ENCODE measurements at places on chromosomes 12 and 14.
A peak's percentile ranks its signal among the peaks of the same experiment; 100 is the strongest.

GRCh38 chr12:50574601-50575348 is 70.0 kb downstream of the DIP2B start:
- DNase-seq, result no peak

DNA sequence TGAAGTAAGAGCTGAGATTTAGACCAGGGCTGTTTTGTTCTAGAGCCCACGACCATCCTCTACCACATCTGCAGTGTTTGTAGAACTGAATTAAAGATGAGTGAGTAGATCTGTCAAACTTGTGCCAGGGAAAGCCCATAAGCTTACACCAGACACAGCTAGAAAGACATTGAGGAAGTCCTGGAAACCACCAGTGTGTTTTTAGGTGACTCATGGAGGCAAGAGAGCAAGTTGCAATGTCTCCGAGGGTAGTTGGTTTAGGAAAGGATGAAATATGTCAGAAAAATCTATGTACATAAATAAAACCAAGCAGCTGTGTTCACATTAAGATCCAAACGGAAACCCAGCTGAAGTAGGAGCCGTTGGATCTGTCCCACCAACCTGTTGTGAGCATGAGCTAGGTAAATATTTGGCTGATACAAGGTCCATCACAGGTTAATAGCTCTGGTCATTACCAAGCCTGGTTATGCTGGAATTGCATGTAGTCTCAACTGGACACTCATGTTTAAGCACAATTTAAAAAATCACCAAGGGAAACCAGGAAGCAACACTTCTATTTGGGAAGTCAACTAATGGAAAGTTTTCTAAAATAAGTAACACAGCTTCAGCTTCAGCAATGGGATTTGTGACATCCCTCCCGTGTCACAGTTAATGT is 49.9 kb upstream of the PLEKHG3 start:
- peak; percentile 88 for DNase-seq

- DNase-seq, result no peak
Observed at GRCh38 chr12:66312189-66312588, 9.9 kb downstream of the HELB start.

DNA sequence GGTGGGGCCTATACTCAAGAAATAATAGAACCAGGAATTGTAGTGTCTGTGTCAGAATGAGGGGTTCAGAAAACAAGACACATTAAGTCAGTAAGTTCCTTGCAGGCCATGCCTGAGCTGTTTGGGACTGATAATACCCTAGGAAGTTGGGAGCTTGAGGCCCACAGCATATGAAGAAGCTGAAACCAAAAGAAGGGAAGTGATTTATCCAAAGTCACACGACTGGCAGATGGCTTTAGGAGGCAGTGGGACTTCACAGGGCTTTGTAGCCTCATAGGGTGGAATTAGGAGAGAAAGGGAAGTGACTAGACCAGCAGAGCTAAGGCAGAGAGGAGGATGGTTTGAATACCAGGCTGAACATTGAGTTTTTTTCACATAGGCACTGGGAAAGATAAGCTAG is 56.6 kb upstream of the SRSF5 start:
- peak; percentile 88 for DNase-seq

DNA sequence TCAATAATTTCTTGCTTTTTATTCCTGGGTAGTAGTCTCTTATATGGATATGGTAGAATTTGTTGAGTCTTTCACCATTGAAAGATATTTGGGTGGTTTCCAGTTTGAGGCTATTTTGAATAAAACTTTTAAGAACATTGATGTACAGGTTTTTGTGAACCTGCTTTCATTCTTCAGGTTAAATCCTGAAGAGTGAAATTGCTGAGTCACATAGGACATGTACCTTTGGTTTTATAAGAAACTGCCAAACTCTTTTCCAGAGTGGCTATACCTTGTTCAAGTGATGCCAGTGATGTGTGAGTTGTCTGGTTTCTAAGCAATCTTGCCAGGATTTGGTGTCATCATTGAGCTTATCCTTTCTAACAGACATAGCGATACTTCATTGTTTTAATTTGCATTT is 184.6 kb upstream of the PZP start:
- DNase-seq, result no peak

GRCh38 chr12:111767362-111768158 is 827 bp downstream of the ALDH2 start:
- DNase-seq, result no peak

- no peak for DNase-seq
Observed at GRCh38 chr12:51407604-51408003, 16.4 kb upstream of the GALNT6 start.

GRCh38 chr12:52225752-52226151 is 7.3 kb upstream of the KRT7 start:
- DNase-seq, result no peak

- no peak for DNase-seq
Observed at GRCh38 chr14:98278800-98279199, 993.2 kb downstream of the BCL11B start.

DNA sequence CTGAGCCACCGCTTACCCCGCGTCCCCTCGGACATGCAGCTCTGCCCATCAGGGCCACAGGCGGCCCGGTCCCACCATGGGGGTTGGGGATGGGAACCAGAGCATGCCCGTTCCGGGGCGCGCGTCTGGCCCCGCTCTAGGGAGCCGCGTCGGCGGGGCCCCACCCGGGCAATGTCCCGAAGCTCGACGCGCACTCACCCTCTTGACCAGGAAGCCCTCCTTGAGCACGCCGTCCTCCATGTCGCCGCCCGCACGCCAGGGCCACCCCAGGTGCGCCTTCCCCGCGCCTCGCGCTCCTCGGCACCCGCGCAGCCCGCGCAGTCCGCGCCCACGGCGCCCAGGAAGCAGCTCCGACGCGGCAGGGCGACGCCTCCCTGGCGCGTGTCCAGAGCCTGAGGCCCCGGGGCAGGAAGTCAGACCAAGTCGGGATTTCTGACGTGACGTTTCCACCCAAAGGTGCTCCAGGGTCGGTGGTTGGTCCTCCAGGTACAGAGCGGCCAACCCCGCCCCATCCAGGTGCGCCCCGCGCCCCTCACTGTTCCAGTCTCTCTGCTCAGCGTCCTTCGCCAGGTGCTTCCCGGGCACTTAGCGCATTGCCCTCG is at the start of gene PLEK2:
Gene PLEK2 (minus strand): TSS at position 346 of the 602 bp plus-strand sequence. CDS start 106 bp downstream, at position 240.
- DNase-seq, result peak; percentile 67

GRCh38 chr12:19482551-19483109 is 43.3 kb downstream of the AEBP2 start:
- DNase-seq, result peak; percentile 66

DNA sequence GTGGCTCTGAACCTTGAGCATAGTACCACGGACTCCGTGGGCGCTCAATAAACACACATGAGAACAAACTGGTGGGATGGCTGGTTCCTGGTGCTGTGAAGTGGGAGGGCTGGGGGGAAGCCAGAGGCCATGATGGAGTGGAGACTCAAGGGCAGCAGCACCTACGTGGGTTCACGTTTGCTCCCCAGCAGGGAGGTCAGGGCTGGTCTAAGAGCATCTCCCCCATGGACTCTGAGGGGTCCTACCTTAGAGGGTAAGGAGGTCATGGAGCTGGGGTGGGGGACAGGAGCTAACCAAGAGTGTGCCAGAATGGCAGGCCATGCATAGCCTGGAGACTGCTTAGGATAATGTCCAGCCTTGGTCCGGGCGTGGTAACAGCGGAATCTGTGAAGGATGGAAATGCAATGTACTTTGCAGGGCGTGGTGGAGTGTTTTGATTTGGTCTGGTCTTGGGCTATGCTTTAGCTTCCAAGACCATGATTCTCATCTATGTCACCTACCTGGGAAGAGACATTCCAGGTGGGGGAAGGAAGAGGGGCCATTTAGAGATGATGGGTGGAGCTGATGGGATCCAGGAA is 103.0 kb downstream of the PRMT8 start:
- no peak for DNase-seq

- DNase-seq, result no peak
Observed at GRCh38 chr12:91496337-91496736, 313.7 kb upstream of the DCN start.

DNA sequence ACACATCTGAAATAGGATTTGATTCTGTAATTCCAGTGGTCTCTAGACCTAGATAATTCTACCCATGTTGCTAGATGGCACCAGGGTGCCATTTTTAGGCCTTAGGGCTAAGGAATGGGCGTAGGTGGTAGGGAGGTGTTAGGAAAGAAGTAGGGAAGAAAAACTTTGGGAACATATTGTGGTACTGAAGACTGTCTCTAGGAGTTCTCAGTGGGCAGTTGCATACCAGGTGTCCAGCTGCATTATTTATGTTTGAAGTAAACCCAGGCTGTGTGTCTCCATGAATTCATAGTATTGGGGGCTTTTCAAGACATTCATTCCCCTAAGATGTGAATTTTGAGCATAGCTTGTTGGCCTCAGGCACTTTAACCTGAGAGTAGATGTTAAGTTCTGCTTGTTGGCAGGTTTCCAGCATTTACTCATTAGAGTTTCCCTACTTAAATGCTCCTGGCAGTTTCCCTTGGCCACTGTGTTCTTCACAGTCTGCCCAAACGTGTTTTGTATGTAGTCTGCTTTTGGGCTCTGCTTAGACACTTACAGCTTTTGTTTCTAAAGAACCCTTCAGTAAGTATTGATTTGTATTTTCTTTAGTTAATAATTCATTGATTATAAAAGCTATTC is 31.5 kb upstream of the CCT2 start:
- DNase-seq, result no peak

- DNase-seq, result no peak
Observed at GRCh38 chr14:28879573-28879996, 113.0 kb downstream of the FOXG1 start.

DNA sequence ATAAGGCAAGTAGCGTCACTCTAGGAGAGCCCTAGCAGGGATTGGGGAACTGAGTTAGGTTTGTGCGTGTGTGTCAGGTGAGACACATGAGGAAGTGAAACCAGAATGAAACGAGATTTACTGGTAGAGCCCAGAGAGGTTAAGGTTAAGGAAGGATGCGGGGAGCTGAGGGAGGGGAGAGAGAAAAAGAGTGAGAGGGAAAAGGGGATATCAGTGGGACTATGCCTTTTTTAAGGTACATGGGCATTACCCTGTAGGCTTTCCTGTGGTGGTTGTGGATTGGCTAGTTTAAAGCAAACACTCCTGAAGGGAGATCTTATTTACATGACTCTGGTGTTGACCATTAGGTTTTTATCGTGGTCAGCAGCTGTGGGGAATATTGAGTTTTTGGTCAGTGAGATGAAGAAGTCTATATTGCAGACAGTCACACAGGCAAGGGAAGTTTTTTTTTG is 13.9 kb downstream of the ZDHHC17 start:
- peak; percentile 19 for DNase-seq

DNA sequence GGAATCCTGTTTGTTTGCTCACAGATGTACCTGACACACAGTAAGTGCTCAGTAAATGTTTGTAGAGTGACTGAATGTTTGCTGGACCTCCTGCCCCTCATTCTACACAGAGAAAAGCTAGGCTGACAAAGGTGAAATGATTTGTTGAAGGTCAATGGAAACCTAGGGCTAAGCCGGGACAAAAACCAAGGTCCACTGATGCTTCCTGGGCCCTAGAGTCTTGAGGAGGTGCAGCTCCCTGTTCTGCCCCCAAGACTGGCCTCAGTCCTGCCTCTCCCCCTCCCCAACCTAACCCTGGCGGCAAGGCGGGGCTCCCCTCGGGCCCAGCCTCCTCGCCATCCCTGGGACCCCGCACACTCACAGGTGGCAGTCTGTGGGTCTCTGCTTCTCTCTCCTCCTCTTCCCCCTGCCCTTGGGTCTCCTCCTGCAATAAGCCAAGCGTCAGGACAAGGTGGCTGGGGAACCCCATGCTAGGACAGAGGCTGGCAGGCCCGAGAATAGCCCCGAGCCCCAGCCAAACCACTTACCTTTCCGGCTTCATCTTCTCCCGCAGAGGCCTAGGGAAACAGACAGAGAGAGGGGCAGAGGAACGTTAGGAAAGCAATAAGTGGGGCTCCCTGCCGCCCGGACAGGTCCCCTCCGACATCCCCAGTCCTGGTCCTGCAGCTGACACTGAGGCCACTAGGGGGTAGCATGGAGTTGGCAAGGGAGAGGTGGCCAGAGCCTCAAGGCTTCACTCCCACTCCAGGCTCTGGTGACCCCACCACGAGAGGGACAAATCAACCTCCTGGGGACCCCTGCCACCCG is 9.3 kb downstream of the PGF start:
- DNase-seq, result peak; percentile 74

DNA sequence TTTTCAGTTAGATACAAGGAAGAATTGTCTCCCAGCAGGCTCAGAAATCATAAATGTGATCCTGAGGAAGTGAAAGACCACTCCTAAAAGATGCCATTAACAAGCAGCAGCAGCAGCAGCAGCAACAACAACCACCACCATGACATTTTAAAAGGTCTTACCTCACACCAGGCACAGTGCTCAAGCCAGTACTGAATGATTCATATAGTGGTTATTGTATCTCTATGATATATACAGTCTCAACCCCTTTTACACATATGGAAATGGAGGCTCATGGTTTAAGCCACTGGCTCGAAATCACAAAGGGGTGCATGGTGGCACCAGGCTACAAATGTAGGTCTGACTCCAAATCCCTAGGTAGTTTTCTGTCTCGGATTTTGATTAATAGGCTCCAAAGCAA is 126.9 kb downstream of the KTN1 start:
- DNase-seq, result no peak

- no peak for DNase-seq
Observed at GRCh38 chr12:130967636-130968035, 13.9 kb downstream of the ADGRD1 start.

- DNase-seq, result no peak
Observed at GRCh38 chr12:89217472-89217871, 134.8 kb downstream of the DUSP6 start.

DNA sequence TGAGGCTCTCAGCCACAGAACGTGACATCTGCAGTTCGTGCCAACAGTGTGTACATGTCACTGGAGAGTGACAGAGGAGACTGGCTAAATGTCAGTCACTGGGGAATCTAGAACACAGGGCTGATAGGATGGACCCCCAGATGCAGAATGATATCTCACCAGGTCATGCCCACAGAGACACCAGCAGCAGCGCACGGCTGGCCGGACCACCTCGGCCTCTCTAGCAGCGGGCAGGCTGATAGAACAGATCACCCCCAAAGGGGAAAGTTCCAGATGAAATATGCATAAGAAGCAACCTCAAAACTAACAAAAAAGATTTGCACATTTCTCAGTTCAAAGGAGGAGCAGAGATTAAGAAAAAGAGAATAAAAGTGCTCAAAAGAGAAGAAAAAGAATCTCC is 266.5 kb downstream of the SEC23A start:
- no peak for DNase-seq

Measured in inflammatory macrophage (primary cell).